Caudate nucleus (tissue), 63 donors: ENCODE measurements at places on chromosomes 5 and 9.

DNA sequence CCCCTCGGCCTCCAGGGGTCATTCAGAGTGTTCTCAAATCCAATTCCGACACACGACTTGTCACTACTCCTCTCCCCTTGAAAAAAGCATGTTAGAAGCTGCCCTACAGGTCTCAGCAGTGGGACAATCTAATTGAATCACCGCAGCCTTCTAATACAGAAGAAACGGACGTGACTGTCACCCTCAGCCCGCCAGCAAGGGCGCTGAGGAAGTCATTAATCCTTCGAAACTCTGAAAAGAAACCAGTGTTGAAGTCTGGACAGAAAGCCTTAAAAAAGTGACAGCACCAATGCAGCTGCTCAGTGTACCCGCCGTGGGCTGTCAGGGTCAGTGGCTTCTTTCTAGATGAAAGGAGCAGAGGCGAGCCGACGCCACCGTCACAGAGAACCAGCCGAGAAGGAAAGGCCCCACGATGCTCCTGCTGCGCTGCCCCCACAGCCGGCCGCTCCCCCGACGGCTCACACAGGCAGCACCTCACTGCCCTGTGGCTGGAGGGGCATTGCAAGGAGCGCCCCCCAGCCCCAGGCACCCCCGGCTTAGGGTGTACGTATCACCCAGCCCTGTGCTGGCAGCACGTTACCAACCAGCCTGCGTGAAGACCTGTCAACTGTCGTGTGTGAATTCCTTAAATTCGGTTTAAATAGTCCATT, 5.7 kb downstream of the BRD3OS start:
- no peak for DNase-seq

DNA sequence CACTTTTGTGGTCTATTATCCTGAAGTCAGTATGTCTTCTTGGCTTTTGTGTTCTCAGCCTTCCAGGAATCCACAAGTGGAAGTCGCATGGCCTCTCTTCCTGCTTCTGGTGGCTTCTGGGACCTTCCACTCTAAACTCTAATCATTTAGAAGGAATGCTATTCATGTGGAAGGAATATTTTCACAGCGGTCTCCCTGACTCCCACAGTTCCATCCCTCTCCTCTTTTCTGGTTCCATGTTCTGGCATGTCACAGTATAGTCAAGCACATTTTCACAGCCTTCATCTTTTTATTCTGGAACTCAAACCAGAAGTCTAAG, 7.3 kb upstream of the RAI14 start:
- no peak for DNase-seq

- DNase-seq, result no peak
Observed at GRCh38 chr5:17796757-17797396, 162.6 kb downstream of the TAF11L14 start.

- no peak for DNase-seq
Observed at GRCh38 chr5:17831279-17831678, 197.0 kb downstream of the TAF11L14 start.

- DNase-seq, result no peak
Observed at GRCh38 chr5:84265130-84265529, 119.5 kb downstream of the EDIL3 start.

- no peak for DNase-seq
Observed at GRCh38 chr5:81363093-81363871, 30.7 kb downstream of the ACOT12 start.

GRCh38 chr9:29806937-29807618, 2233.8 kb upstream of the C9orf72 start:
- DNase-seq, result no peak

DNA sequence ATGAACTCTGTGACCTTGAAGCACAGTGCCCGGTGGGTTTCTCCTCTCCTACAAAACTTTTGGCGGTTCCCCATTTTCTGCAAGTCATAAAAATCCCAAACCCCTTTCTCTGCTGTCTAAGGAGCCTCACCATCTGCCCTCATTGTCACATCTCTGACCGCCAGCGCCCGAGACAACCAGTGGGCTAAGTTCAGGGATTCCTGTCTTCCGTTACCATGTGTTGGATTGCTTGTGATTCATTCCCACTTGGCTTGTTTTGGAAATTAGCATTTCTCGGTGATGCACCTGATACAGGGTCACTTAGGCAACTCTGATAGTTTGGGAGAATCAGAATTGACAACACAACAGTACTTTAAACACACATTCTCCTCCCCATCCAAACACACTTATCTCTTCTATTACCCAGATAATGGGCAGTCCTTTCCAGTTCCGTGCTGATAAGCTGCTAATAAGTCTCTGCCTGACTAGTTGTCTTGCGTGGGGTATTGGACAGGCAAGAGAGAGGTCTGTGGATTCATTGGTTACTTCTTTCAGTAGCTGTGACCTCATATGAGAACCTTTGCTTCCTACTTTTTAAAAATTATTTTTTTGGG, 70.0 kb upstream of the KLF4 start:
- DNase-seq, result no peak

GRCh38 chr9:133819923-133820322, 81.8 kb upstream of the SARDH start:
- DNase-seq, result no peak

GRCh38 chr9:78756813-78757510, 460.0 kb downstream of the PSAT1 start:
- DNase-seq, result no peak

DNA sequence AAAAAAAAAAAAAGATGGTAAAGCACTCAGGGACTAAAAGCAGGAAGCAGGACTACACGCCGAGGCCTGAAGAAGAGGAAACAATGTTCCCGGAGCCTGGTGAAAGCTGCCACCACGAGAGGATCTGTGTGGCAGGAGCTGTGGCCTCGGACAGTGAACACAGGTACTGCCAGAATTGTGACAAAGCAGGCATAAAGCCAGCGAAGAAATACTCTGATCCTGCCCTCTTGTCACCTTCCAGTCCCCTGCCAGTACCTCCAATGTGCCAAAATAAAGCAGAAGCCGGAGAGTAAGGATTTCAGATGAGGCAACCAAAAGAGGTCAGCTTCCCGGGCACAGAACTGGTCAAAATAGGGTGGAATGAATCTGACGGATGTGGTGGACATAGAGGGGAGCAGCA, 211.5 kb upstream of the TARS1 start:
- no peak for DNase-seq

DNA sequence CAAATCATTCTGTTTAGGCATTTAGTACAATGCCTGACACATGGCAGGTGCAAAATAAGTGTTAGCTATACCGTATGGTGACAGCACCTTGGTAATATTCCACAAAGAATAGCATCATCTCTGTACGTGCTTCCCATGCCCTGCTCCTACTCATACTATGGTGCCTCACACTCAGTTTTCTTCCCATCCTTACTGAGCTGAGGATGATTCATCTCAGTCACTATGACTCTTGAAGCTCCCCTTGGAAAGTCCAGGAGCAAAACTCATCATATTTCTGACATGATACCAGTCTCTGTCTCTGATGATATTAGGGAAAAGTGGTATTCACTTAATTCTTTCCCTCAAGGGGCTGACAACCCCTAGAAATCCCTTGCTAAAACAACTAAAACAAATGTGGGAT, 423.3 kb downstream of the EFNA5 start:
- DNase-seq, result no peak

DNA sequence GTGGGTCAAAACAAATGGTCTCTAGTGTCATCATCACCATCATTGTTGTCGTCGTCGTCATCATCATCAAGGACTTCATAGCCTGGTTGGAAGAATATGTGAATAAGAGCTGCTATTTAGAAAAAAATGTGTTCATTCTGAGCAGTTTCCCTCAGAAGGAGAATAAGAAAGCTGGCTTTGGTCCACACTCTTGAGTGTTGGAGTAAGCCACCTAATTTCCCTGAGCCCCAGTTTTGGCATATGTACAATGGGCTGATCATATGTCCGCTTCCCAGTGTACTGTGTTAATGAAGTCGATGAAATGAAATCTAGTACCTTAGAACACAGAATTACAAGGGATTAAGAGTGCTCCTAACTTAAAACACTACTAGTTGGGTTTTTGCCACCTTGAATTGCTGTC, 545.5 kb downstream of the CCDC171 start:
- no peak for DNase-seq

DNA sequence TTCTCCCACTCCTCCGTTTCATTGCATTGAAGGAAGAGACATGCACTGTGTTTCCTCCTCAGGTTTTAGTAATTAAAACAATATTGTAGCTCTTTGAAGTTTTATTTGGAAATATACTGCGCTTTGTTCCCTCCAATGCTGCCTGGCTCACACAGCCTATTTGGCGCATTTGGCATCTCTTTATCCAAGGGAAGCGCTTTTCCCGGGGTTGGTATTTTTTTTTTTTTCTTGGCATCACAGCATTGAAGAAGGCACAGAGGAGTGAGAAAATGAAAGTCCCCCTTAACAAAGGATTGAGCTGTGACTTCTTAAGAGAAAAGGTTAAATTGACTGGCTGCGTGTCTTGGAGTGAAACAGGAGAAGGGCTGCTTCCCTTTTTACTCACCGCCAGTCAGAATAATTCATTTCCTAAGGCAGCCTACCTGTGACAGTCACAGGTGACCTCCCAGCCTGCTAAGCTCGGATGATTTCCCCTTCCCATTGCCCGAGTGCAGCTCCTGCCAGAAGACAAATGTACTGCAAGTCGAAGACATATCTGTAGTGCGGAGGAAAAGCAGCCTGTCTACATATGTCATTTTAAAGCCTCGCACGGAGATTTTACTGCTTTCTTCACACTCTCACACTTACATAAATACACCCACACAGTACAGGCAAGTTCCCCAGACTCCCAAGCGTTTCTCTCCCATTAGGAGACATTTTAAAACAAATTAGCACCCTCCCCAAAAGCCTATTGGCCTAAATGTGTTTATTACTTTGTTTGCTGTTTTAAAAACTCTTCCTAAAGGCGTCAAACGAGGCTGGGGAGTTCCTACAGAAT, 665.5 kb upstream of the ZNF608 start:
- DNase-seq, result peak; percentile 25

DNA sequence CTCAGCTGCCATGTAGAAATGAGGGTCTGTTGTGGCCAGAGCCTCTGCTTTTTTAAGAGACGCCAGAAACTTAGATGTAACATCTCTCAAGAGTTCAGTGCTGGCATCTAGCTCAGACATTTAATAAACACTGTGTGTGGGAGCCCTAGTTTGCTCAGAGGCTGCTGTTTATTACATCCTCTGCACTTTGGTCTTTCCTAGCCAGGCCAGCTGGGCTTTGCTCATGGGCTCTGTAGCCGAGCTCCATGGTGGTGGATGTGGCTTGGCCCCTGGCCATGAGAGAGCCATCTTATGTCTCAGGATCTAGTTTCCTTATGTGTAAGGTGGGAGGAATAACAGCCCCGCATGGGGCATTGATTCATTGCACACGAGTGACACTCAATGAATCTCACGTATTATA, 30.0 kb downstream of the ARHGEF37 start:
- no peak for DNase-seq

DNA sequence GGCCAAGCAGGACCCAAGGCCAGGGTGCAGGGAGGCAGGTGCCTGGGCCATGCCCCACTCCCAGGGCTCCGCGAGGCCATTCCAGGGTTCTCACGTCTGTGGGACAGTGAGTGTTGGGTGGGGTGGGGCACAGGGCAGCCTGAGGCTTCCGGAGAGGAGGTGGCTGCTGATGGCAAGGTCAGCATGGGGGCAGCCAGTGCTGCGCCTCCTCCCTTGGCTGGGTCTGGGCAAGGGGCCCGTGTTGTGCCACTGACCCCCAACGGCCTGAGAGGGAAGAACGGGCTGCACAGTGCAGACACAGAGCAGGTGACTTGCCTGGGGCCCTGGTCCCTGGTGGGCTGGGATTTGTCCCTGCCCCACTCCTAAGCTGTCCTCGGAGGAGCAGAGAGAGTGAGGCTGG, 82.1 kb downstream of the RXRA start:
- no peak for DNase-seq

- no peak for DNase-seq
Observed at GRCh38 chr5:72488756-72489155, 18.5 kb downstream of the ZNF366 start.

DNA sequence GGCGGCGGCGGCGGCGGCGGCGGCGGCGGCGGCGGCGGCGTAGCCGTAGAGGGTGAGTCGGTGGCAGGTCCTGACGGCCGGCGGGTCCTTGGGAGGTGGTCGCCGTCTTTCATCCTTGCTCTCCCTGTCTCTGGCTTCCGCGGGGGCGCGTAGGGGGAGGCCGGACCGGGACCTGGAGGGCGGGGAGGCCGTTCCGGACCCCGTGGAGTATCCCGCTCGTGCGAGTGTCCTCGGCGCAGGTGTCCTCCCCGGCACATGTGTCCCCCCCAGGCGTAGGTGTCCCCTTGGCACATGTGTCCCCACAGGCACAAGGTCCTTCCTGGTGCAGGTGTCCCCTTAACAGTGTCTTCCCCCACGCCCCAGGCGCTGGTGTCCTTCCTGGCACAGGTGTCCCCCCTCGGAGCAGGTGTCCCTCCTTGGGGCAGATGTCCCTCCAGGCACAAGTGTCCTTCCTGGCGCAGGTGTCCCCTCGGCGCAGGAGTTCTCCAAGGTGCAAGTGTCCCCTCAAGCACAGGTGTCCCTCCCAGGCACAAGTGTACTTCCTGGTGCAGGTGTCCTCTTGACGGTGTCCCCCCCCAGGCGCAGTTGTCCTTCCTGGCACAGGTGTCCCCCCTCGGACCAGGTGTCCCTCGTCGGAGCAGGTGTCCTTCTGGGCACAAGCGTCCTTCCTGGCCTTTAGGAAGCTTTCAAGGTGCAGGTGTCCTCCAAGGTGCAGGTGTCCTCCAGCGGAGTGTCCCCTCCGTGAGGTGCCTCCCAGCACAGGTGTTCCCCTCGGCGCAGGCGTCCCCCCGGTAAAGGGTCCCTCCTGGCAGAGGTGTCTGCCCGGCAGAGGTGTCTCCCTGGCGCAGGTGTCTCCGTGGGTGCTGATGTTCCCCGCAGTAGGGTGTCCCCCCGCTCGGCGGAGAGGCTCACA, 519 bp downstream of the EXOC3 start:
- no peak for DNase-seq

- no peak for DNase-seq
Observed at GRCh38 chr5:172533399-172534228, 79.3 kb upstream of the SH3PXD2B start.

DNA sequence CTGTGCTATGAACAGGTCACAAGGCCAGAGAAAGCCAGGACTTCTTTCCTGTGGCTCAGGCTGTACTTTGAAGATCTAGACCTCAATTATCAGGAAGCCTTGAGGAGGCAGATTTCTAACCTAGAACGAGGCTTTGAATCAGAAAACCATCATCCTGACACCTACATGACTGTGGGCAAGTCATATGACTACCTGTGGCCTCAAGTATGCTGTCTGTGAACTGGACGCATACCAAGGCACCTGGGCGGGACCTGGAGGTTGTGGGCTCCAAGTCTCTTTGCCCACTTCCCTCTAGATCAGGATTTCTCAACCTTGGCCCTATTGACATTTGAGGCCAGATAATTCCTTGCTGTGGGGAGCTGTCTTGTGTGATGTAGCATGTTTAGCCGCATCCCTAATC, 42.5 kb downstream of the KLF4 start:
- no peak for DNase-seq

DNA sequence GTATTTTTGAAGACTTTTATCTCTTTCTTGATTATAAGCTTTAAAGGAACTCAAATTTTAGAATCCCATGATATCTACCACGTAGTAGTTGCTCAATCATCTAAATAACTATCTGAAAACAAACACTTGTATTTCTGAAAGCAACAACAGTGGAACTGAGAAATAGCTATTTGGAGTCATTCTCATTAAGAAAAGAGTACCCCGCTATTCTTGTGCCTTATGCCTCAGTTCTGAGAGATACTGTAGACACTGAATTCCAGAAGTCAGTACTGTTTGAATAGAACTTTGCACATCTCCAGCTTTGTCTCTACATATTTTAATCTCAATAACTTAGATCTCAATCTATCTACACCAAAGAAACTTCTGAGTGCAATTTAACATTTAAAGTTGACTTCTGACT, 11.4 kb downstream of the CHD1 start:
- no peak for DNase-seq

- DNase-seq, result no peak
Observed at GRCh38 chr9:14277761-14278160, 36.2 kb downstream of the NFIB start.

- DNase-seq, result no peak
Observed at GRCh38 chr5:4640795-4641194, 499.3 kb upstream of the ADAMTS16 start.
